Effector memory CD8-positive, alpha-beta T cell (primary cell): ENCODE measurements at places on chromosomes 2 and 18.

- no peak for DNase-seq
These were observed 385.1 kb downstream of the STK39 start for GRCh38 chr2:167862296-167862695.

- no peak for DNase-seq
These were observed 78.9 kb downstream of the CERS6 start for GRCh38 chr2:168534926-168535325.

DNA sequence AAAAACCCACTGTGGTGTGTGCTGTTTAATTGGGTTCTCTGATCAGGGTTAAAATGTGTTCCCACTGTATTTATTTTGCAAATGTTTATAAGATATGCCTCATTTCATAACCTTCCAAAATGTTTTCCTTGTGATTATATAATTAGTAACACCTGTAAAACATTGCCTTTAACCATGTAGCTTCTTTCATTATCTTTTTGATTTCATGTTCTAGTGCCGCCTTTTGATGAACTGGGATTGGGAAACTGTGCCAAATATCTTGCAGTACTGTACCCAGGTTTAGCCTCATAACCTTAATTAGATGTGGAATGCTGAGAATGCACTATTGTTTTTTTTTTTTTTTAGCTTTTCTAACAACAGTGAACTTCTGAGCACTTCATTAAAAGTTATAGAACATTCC is 96.9 kb downstream of the TANC1 start:
- no peak for DNase-seq

DNA sequence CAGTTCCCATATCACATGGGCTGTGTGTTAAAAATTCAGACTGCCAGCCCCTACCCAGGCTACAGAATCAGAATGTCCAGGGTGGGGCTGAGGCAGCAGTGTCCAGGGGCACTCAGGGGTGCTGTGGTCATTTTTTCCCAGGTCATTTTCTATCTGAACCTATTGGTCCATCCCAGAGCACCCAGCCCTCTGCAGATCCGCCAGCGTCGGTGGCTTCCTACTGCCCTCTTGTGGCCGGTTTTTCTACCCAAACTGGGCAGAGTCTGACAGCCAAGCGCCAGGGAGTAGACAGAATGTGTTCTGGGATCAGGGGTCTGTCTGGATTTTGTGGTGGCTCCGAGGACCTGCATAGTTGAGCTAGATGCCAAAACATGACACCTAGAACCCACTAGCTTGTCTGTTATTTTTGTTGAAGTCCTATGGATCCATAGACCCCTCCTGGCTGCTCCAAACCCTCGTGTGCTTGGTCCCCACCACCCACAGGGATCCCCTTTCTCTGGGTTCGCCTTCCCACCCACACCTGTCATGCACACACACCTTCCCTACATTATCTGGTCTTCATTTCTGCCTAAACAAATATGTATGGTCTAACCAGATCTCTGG is 34.1 kb upstream of the RMDN2 start:
- DNase-seq, result peak; percentile 59

DNA sequence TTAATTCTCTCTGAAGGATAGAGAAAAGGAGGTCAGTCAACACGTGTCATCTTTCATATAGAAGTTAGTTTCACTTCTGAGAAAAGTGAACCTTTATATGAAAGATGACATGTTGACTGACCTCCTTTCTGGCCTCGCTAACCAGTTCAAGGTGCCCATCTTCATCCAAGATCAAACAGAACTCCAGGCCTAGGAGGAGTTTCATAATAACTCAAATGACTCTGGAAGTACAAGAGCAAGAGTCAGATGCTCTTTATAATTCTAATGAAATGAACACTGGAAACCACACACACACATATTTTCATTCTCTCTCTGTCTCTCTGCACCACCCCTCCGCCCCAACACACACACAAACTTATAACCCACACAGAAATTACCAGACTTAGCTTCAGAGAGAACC is 16.3 kb downstream of the ANKRD44 start:
- peak; percentile 9 for DNase-seq

GRCh38 chr18:41548521-41549260 is 406.3 kb upstream of the PIK3C3 start:
- DNase-seq, result no peak

- no peak for DNase-seq
These were observed 124.6 kb upstream of the CD302 start for GRCh38 chr2:159922563-159922962.

- DNase-seq, result no peak
These were observed 135.0 kb upstream of the RIOK3 start for GRCh38 chr18:23317975-23318675.

DNA sequence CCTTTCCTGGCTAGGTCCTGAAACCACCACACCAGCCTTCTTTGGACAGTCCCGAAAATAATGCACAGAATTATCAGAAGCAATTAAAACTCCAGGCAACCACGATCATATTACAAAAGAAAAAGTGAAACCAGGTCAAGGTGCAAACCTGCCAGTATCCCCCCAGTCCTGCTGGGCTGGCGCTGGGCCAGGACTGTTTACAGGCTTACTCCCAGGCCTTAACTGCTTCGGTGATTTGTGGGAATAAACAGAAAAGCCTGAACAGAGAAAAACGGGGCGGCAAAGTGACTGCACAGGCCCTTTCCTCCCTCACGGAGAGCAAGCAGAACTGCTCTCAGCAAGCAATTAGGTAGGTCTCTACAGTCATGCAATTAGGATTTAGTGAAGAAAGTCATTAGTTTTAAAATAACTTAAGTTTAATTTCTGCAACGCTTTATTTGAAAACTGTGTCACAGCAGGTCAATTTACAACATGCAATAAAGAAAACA is 1.3 kb downstream of the HDAC4 start:
- DNase-seq, result peak; percentile 49

DNA sequence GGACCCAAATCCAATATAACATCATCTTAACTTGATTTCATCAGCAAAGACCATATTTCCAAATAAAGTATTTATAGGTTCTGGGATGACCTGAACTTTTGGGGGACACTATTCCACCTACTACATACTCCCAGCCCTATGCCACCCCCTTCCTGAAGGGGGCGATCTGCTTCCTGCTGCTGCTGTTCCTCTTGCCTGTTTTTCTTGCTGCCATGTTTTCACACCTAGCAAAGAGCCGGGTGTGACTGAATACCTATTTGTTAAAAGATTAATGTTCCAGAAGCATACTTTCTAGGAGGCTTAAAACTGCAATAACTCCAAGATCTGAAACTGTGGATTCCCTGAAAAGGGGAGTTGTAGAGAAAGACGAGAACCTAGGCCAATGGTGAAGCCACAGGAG is 89.7 kb downstream of the ICOS start:
- no peak for DNase-seq

GRCh38 chr2:128324008-128324896 is 5.6 kb upstream of the HS6ST1 start:
- no peak for DNase-seq

DNA sequence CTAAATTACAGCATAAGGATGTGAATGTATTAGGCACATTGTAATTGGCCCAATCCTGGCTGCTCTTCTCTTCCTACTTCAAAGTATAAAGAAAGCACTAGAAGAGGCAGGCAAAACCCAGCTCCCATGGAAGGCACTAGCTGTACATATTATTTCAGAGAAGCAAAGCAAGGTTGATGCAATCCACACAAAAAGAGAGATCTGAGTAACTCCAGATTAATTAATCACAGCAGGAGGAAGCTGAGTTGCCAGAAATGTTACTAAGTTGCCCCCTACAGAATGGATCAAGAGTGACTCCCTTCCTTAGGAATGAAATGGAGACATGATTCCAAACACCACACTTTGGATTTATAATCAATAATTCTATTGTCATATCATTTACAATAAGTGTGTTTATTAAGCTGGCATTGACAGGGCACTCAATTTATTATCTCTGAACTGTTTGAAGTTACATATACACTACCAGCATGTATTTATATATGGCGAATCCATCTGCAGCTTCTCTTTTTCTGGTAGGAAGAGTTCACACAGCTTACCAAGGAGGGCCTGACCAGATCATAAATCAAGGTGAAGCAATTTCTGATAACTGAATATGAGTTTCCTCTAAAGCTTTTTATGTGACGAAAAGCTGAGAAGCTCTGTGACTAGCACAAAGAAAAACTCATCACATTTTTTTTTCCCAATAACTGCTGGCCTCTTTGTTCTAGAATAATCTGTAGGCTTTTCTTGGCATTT is 393.1 kb upstream of the LYPD1 start:
- no peak for DNase-seq

- DNase-seq, result peak; percentile 68
These were observed 231.2 kb downstream of the MYO3B start for GRCh38 chr2:170409164-170409535.

DNA sequence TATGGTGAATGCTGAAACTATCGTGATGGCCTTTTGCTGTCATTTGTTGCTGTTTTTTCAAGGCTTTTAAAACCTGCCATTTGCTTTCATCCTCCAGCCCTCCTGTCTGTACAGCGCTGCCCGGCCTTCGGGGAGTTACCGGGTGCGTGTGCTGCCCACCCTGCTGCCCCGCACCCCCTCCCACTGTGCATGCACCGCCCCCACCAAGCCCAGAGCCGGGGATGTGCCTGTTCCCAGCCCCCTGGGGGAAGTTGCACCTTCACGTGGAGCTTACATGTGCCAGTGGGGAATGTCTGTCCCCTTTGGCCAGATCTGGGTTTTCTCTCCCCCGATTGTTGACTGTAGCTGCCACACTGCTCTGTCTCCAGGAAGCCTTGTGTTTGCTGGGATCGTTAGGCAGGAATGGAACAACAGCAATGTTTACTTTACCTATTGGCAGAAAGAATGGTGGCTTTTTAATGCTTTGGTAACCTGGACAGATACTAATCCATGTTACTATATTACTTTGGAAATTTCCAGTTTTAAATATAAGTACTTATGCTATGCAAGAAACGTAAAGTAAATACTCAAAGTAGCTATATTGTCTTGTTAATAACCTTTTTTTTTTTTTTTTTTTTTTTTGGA is 64.8 kb upstream of the RBM44 start:
- no peak for DNase-seq

DNA sequence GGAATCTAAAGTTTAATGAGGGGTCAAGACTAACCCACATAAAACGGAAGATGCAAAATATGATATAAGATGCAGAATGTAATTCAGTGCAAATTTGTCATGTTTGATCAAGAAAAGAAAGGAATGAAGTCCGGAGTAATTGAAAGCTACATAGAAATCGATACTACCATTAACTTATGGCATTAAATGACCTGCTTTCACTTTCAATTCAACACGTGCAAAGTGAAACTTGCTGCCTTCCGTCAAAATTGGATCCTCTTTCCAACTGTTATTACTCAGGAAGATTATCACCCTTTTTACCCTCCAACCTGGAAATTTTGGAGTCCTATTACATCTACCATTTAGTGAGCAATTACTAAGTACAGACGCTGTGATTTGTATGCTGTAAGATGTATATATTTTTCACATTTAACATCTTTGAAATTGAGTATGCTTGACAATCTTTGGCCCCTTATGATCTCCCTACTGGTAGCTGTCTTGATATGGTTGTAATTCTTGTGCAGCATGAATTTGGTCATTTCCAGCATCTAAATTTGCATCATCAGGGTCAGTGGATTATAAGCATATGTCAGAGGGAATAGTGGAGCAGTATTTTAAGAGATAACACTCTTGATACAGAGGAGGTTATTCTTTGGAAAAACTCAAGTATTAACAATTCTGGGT is 18.6 kb downstream of the UNC80 start:
- DNase-seq, result no peak

DNA sequence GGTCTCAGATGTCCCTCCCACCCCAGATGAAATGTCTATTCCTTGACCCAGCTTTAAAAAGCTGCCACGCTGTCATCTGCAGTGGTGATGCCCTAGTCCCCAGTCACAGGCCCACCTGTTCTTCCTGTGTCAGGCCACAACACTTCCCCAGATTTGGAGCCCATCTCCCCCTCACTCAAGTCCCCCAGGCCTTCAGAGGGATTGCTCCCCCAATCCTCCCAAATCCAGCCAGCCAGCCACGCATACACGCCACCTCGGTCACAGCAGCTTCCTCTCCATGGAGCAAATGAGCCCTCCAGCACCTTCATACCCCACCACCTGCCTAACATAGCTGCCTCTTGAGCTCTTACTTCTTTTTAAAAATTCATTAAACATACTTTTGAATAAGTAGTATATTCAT is 7.8 kb downstream of the ASTL start:
- DNase-seq, result no peak

- DNase-seq, result peak; percentile 51
These were observed at the start of gene CDC42EP3 for GRCh38 chr2:37671009-37671815. TSS of gene CDC42EP3 (minus strand) at chr2:37671642. CDS start at chr2:37646587, 25,055 bp downstream.

GRCh38 chr18:79684283-79684631 is 4.7 kb downstream of the CTDP1 start:
- DNase-seq, result no peak

DNA sequence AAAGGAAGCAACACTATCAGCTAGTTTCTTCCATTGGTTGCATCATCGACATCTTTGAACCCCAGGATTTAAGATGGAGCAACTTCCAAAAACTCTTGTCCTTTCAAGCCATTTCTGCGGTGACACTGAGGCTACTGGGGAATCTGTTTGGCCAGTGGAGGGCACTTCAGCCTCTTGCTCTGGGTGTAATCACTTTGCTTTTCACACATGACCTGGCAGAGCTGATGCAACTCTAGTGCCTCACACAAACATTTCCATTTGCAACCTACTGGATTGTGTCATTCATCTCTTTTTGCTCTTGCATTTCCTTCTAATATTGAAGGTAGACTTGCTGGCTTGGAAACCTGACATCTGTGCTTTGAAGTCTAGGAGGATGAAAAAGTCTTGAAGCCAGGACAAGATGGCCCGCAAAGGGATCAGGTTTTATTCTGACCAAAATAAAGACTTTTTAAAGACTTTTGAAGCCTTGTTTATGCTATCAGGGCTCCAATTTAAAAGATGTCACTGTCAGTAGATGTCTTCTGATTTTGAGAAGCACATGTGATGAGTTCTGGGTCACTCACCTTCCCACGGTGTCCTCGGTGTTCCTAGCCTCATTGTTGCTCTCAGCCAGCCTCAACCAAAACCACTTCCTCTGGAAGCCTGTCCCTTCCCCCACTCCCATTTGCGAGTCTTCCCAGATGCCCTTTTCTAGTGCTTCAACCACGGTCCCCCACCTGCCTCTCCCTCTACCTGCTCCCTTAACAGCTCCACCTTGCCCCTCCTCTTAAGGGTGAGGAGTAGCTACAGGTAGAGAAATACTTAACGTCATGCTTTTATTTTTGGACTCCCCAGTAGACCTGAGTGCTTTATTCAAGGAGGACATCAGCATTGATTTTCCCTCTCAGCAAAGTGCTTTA is 69.7 kb upstream of the KCNE4 start:
- DNase-seq, result no peak

GRCh38 chr2:36536776-36537175 is 61.2 kb downstream of the FEZ2 start:
- DNase-seq, result no peak

GRCh38 chr2:157856187-157856515 is 20.0 kb downstream of the ACVR1 start:
- DNase-seq, result no peak
